ENCODE measurements at places on chromosomes 3 and 15. TPM values are rescaled to one million over a fixed set of nuclear protein-coding genes. Genes with fewer than 3 reads are reported as not detected.
A peak's percentile ranks its signal among the peaks of the same experiment; 100 is the strongest.

- no peak for DNase-seq
- H3K27ac ChIP-seq: no peak within 1 kb of the TSS
Observed at GRCh38 chr15:26772154-26773066, at the start of gene GABRB3. Gene GABRB3, minus strand, starts transcription at chr15:26773066.

GRCh38 chr15:69729167-69729748 is 276.6 kb downstream of the RPLP1 start:
- no peak overlapping the region for H3K27ac ChIP-seq
- DNase-seq: peak; percentile 39
- no peak overlapping the region for H3K4me3 ChIP-seq

- no peak for DNase-seq
- H3K27me3 ChIP-seq: no peaks in the 10 kb centered on the region
- H3K4me1 ChIP-seq: peaks cover 14% of the 10 kb centered on the region
- H3K36me3 ChIP-seq: peaks cover 16% of the 10 kb centered on the region
Observed at GRCh38 chr3:105529456-105529855, 162.7 kb downstream of the ALCAM start.

Gene RBP2
- not detected for total RNA-seq

- H3K36me3 ChIP-seq: peaks cover 38% of the 10 kb centered on the region
- H3K27me3 ChIP-seq: no peaks in the 10 kb centered on the region
- peak overlapping the region; percentile 39 for H3K27ac ChIP-seq
- DNase-seq: no peak
Observed at GRCh38 chr3:48985831-48986376, 4.1 kb upstream of the P4HTM start.

GRCh38 chr3:42495393-42495792 is 7.0 kb upstream of the VIPR1 start:
- no peak for DNase-seq
- H3K27ac ChIP-seq: no peak overlapping the region
- peaks cover 21% of the 10 kb centered on the region for H3K4me1 ChIP-seq
- no peak overlapping the region for H3K4me3 ChIP-seq

Gene GABRR3
- total RNA-seq: not detected

Gene ZNF774
- 2.6 TPM for total RNA-seq

GRCh38 chr3:117548600-117548999 is 839.0 kb downstream of the TUSC7 start:
- no peak overlapping the region for H3K27ac ChIP-seq
- no peak for DNase-seq
- no peaks in the 10 kb centered on the region for H3K36me3 ChIP-seq
- no peaks in the 10 kb centered on the region for H3K27me3 ChIP-seq

DNA sequence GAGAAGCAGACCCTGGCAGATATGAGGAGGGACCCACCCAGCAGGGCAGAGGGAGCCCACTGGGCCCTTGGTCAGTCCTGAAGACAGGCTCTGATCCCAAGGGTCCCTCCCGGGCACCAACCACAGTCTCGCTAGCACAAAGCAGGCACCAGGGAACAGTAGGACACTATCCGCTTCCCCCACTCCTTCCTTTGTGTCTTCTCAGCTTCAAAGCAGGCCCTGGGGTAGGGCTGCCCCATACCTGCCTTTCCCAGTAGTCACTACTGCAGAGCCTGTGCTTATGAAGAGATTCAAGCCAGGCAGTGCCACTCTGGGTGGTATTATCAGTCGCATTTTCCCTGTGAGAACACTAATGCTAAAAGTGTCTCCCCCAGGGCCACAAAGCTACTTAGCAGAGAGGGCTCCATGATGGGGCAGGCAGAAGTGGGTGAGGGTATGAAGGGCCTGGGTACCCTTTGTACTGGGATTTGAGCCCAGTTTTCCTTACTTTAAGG is 32.7 kb downstream of the SRPRB start:
- no peak overlapping the region for H3K27ac ChIP-seq
- no peaks in the 10 kb centered on the region for H3K27me3 ChIP-seq
- H3K4me1 ChIP-seq: no peaks in the 10 kb centered on the region
- H3K36me3 ChIP-seq: no peaks in the 10 kb centered on the region

All from MCF 10A (cell line).